ENCODE measurements at places on chromosomes 3 and 15.

DNA sequence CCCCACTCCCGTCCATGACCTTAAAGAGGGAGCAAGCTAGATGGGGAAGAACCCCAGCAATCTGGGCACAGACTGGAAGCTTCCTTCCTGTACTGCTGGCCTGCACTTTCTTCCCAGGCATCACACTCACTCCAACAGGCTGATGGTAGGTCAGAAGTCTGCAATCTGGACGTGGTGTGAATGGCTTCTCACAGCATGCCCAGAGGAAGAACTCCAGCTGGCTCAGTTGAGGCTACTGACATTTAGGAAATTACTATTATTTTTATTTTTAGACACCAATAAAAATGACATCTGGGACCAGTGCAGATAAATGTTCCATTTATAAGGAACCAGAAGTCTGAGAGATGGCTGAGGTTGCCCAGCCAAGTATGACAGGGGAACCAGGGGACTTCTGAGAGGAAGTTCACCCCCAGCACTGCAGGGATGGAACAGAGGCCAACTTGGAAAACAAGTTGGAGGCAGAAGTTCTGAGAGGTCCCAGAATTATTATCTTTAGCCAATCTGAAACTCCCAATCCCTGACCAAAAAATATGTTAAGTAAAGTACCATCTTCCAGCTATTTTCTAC, 163.8 kb upstream of the CTNNB1 start:
- DNase-seq = no peak

DNA sequence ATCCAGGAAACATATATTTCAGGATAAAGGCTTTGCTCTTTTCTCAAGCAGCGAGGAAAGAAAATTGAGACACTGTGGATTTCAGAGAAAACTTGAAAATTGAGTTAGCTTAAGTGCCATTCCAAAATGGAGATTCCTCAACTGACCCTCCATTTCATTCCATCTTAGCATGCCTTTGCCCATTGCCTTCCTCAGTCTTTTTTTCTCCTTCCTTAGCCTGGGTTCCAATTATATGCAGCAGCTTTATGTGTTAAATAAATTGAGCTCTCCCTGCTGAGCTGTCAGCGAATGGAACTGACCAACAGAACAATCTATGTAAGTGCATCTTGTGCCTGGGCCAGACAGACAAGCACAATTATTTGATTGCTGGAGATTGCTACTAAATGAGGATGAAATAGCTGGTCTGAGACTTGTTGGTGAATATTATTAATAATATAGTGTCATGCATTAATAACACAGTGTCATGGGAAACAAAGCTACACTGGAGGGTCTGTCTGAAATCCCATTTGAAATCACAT, 6.9 kb upstream of the DNAJC19 start:
- DNase-seq = no peak

DNA sequence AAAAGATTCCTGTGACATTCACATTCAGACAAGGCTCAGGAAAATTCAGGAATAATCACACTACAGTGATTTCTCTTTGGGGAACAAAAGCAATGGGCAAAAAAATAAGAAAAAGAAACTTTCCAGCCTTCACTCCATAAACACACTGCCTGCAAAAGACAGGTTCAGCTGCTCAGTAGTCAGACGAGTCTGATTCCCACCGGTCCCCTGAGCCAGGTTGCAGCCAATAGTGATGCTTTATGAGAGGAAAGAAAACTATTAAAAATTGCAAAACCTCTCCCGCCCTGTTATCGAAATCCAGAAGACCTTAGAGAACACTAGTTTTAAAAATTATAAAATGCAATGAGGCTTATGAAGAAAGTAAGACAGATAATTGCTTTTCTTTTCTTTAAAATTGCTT, 8.5 kb downstream of the PLCH1 start:
- no peak for DNase-seq

- no peak for DNase-seq
Measured at GRCh38 chr15:47402829-47403228, 314.5 kb upstream of the SEMA6D start.

GRCh38 chr3:46655271-46655670, 38.2 kb downstream of the ALS2CL start:
- peak; percentile 5 for DNase-seq

DNA sequence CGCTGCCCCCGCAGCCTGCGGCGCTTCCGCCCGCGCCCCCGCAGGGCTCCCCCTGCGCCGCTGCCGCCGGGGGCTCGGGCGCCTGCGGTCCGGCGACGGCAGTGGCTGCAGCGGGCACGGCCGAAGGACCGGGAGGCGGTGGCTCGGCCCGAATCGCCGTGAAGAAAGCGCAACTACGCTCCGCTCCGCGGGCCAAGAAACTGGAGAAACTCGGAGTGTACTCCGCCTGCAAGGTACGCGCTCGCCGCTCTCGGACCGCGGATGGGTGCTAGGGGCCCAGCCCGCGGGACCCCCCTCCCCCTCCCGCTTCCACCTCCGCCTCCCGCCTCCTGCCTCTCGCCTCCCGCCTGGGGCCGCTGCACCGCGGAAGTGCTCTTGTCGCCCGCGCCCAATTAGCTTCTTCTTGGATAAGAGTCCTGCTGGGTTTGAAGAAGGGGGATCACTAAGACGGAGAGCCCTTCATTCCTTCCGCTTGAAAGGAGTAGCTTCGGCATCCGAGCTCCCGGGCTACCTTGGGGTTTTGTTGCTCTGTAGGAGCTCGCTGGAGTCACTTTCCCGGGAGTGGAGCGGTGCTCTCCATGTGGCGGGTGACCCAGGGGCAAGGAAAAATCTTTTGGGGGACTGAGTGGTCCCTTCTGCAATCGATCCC, 426 bp downstream of the KAT2B start:
- peak; percentile 54 for DNase-seq

GRCh38 chr15:40070166-40070557, 31.2 kb upstream of the SRP14 start:
- DNase-seq = no peak

GRCh38 chr3:49530231-49530630, 24.0 kb upstream of the BSN start:
- DNase-seq = no peak

GRCh38 chr3:18153571-18154173, 271.5 kb downstream of the SATB1 start:
- no peak for DNase-seq

GRCh38 chr3:13063225-13063624, 10.0 kb downstream of the IQSEC1 start:
- DNase-seq = no peak

- peak; percentile 42 for DNase-seq
Measured at GRCh38 chr15:77418966-77419835, 703 bp downstream of the PEAK1 start.

DNA sequence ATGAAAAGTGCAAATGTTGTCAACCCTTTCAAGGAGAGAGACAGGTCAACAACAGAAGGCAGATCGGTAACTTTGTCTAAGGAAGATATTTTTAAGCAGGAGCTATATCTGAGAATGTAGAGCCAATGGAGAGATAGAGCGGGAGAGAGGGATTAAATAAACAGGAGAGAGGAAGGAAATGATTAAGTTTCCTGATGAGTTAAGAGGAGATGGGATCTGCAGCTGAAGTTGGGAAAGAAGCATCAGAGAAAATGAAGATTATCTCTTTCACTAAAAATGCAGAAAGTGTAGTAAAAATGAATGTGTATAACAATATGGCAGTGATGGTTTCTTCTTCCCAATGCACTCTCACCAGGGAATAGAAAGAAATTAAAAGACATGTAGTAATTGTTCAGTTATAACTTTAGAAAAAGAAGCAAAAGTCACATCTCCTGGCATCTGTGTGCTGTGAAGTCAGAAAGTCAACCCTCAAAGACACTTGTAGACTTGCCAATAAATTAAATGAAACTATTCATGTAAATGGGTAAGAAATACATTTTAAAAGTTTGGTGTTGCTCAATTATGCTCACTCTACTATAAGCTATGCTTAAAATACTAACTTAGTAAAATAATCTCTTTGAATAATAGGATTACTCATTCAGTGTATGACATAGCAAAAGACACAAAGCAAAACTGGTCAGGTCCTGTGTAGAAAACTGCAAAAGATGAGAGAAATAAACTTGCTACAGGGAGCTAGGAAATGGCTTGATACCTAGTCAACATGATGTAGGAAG, 264.6 kb downstream of the ZIC4 start:
- no peak for DNase-seq

GRCh38 chr15:58065445-58066041, at the start of gene ALDH1A2:
Gene ALDH1A2, minus strand, starts transcription at chr15:58065711. Its CDS starts 61 bp downstream, at chr15:58065650.
- no peak for DNase-seq

GRCh38 chr3:54427941-54428871, 305.9 kb downstream of the CACNA2D3 start:
- DNase-seq = peak; percentile 29

DNA sequence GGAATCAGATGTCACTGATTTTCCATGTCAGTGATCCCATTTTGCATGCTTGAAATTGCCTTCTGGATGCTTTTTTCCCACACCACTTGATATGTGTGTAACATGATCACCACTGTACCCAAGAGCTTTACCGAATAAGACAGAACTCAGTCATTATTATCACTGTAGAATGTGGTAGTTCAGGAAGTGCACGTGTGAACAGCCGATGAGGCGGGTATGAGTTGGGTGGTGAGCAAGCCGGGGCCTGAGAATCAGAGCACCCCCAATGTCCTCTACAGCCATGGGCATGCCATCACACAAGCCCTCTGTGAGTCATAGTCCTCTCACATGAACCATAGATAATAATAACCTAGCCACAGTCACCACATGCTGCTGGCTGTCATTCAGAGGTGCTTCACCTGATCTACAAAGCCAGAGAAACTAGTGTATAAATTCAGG, 470.8 kb downstream of the SOX2 start:
- DNase-seq = no peak

DNA sequence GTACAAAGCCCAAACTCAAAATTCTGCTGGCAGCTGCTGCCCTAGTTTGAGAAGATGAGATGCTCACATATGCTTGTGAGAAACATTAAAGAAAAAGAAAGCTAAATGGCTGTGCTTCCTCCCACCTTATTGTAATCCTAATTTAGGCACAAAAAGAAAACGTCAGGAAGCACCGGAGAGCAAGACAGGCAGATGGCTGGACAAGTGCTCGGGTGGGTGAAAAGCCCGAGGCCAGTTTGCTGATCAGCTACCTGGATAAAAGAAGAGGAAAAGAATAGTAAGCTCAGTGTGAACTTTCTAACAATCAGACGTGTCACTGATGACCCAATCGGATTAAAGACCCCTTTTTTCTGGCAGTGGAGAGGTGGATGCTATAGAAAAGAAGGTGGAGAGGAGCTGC, 368.0 kb upstream of the ATP10A start:
- no peak for DNase-seq

GRCh38 chr15:67531379-67531914, 10.5 kb downstream of the C15orf61 start:
- DNase-seq = peak; percentile 44

GRCh38 chr3:172225215-172225707, 185.9 kb downstream of the FNDC3B start:
- no peak for DNase-seq

DNA sequence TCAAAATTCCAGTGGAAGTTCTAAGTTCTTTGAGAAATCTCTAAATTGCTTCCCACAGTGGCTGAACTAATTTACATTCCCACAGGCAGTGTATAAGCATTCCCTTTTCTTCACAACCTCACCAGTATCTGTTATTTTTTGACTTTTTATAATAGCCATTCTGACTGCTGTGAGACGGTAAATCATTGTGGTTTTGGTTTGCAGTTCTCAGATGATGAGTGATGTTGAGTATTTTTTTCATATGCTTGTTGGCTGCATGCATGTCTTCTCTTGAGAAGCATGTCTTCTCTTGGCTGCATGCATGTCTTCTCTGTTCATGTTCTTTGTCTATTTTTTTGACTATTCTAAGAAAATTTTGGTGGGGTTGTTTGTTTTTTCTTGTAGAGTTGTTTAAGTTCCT, 499.6 kb upstream of the CCDC54 start:
- DNase-seq = no peak

DNA sequence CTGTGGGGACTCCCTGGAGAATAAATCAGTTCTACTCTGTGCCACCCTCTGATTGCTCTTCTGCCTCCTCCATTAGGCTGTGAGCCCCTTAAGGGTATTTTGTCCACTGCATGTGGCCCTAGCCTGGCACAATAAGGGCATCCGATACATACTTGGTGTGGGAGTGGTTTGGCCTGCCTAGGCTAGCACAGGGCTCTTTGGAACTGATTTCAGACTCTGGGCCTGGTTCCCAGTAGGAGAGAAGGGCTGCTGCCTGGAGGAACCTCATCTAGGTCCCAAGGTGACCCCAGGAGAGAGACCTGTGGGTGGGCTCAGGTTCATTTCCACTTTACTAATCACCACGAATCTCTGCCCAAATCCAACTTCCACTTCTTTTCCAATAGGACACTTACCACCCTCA, 5.3 kb upstream of the CTDSPL start:
- no peak for DNase-seq

- no peak for DNase-seq
Measured at GRCh38 chr3:182258538-182259177, 534.6 kb upstream of the ATP11B start.

- no peak for DNase-seq
Measured at GRCh38 chr3:194496217-194496919, 9.6 kb upstream of the ATP13A3 start.

Data from hepatic stellate cell (primary cell).